ENCODE measurements at places on chromosomes 13 and 19.

- H3K27ac ChIP-seq: no peak overlapping the region
- no peak for DNase-seq
- no peaks in the 10 kb centered on the region for H3K36me3 ChIP-seq
- H3K27me3 ChIP-seq: no peaks in the 10 kb centered on the region
Observed at GRCh38 chr13:31957772-31958171, 73.8 kb upstream of the FRY start.

- H3K36me3 ChIP-seq: no peaks in the 10 kb centered on the region
- no peaks in the 10 kb centered on the region for H3K27me3 ChIP-seq
- no peaks in the 10 kb centered on the region for H3K4me1 ChIP-seq
- DNase-seq: no peak
- H3K27ac ChIP-seq: no peak overlapping the region
- H3K4me3 ChIP-seq: no peak overlapping the region
Observed at GRCh38 chr13:77345150-77345780, 18.4 kb upstream of the MYCBP2 start.

DNA sequence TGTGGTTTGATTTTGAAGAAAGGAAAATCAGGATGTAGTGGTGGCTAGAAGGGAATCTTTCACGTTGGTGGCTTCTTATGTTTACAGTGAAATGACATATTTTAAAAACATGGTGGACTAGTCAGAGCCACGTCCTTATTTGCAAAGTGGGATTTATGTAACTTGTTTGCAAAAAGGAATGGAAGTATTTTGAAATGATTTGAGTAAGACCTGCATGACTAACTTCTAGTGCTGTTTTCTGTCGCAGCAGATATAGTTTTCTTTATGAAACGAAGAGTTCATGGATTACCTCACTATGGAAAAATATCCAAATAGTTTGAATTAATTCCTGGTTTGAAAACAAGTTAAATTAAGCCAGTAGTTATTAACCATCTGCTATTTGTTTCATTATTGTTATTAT, 476.5 kb downstream of the MYO16 start:
- H3K4me1 ChIP-seq: peaks cover 6% of the 10 kb centered on the region
- H3K27ac ChIP-seq: no peak overlapping the region
- no peaks in the 10 kb centered on the region for H3K36me3 ChIP-seq

- H3K36me3 ChIP-seq: no peaks in the 10 kb centered on the region
- no peak overlapping the region for H3K27ac ChIP-seq
- peaks cover 13% of the 10 kb centered on the region for H3K4me1 ChIP-seq
Observed at GRCh38 chr19:40398417-40399131, 8.6 kb upstream of the HIPK4 start.

DNA sequence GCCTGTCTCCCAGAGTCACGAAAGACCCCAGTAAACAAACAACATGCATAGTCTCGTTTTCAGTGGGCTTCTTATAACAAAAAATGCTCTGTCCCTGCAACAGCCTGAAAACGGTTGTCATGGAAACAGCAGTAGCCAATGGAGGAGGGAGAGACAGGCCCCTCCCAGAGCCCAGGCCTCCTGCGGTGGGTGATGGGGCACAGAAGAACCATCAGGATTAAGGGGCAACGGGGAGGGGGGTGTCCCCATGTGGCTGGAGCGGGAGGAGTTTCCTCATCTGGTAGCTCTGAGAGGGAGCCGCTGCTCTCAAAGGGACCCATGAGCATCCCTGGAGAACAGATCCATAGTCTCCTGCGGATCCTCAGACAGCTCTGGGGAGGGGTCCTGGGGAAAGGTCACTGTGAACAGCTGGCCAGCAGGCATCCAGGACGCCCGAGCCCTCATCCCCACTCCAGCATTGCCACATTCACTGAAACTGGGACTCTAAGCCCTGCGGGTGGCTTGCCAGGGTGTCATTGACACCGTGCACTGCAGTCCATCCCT, 37.5 kb upstream of the PNMA8B start:
- peaks cover 23% of the 10 kb centered on the region for H3K27me3 ChIP-seq
- no peak overlapping the region for H3K4me3 ChIP-seq
- no peak for DNase-seq
- peaks cover 16% of the 10 kb centered on the region for H3K4me1 ChIP-seq
- no peak overlapping the region for H3K27ac ChIP-seq
- no peaks in the 10 kb centered on the region for H3K36me3 ChIP-seq

DNA sequence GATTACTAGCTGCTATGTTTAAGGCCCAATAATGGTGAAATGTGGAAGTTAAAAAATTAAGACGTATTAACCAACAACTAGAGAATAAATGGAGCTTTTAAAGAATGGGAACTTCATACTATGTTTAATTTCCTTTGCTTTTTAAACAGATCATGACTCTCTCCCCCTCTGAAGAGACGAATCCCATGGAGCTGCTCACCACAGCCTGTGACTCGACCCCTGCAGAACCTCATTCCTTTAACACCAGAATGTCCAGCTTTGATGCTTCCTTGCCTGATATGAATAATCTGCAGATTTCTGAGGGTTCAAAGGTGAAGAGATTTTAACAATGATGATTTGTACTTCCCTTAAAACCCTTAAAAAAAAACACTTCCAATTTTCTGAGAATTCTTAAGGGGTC, 53.0 kb downstream of the ZAR1L start:
- peak; percentile 18 for DNase-seq
- no peaks in the 10 kb centered on the region for H3K27me3 ChIP-seq
- H3K27ac ChIP-seq: peak overlapping the region; percentile 56
- H3K36me3 ChIP-seq: no peaks in the 10 kb centered on the region

DNA sequence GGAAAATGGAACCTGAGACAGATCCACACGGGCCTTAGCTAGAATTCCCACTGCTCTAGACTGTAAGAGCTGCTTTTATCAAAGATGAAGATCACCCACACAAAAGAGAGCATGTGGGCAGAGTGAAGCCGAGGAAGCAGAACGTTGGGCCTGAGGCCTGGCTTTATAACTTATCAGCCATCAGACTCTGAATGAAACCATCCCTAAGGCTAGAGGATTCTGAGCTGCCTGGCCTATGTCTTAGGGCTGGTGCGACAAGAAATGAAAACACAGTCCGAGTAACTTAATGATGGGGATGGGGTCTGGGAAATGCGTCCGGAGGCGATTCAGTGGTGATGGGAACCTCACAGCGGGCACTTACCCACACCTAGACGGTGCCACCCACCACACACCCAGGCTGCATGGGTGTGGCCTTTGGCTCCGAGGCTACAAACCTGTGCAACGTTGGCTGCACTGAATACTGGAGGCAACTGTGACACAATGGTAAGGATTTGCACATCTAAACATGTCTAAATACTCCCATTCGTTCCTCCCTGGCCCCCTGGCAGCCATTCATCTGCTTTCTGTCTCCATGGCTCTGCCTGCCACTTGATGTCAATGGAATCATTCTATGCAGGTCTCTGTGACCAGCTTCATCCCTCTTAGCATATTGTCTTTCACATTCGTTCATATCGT, 62.0 kb downstream of the SLC15A1 start:
- DNase-seq: no peak
- no peaks in the 10 kb centered on the region for H3K4me1 ChIP-seq
- H3K36me3 ChIP-seq: no peaks in the 10 kb centered on the region

DNA sequence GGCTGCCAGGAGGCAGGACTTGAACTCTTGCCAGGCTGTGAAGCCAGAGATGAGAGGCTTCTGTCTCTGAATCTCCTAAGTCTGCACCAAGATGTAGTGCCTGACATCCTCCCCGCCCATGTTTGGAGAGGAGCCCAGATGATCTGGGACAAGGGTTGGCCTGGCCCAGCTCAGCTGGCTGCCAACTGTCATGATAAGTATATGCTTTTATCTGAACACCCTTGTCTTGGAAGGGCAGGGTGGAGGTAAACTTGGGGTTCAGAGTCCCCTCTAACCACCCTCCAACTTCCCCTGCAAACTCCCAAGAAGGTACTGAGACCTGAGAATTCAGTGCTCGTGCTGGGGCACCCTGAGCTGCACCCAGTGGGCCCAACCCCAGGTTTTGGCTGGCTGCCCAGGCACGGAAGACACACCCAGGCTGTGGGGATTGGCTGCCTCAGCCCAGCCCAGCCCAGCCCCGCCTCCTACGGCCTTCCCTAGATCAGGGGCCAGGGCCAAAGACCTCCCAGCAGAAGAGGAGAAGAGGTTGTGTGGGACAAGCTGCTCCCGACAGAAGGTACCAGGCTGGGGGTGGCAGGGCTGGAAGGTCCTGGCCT, at the start of gene CYP4F12:
TSS of gene CYP4F12 (plus strand) at position 508 of the 596 bp plus-strand sequence. CDS start 443 bp downstream, outside the sequence.
- no peak within 1 kb of the TSS for H3K27ac ChIP-seq
- peaks cover 1% of the 10 kb centered on the region for H3K27me3 ChIP-seq
- peak; percentile 4 for DNase-seq
- H3K4me3 ChIP-seq: no peak within 1 kb of the TSS
- no peaks in the 10 kb centered on the region for H3K4me1 ChIP-seq

DNA sequence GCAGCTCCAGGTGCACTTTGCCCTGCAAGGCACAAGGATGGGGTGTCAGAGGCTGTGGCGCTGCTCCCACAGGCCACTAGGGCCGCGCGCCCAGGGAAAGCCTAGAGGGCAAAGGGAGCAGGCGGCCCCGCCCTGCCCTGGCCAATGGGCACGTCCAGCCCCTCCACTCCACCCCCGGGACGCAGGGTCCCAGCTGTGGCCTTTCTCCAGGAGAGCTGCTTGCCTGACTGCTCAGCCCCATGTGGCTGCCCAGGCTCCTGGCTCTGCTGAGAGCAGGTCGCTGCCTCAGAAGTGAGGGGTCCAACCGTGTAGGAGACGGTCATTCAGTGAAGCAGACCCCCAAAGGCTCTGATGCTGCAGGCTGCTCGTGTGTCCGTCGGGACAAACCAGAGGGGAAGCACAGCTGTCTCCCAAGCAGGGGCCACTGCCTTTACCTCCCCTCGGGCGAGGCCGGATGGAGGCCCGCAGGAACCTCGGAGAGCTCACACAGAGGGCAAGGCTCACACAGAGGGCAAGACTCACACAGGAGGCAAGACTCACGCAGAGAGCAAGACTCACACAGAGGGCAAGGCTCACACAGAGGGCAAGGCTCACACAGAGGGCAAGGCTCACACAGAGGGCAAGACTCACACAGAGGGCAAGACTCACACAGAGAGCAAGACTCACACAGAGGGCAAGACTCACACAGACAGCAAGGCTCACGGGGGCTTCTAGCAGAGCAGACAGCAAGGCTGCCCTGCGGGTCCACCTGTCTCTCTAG, 56.2 kb upstream of the C13orf46 start:
- peaks cover 44% of the 10 kb centered on the region for H3K4me1 ChIP-seq
- no peak overlapping the region for H3K4me3 ChIP-seq
- no peak for DNase-seq
- H3K36me3 ChIP-seq: peaks cover 43% of the 10 kb centered on the region

- peaks cover 2% of the 10 kb centered on the region for H3K27me3 ChIP-seq
- peak overlapping the region; percentile 83 for H3K4me3 ChIP-seq
- peaks cover 36% of the 10 kb centered on the region for H3K36me3 ChIP-seq
Observed at GRCh38 chr19:37251308-37252229, 33.6 kb downstream of the ZNF383 start.

DNA sequence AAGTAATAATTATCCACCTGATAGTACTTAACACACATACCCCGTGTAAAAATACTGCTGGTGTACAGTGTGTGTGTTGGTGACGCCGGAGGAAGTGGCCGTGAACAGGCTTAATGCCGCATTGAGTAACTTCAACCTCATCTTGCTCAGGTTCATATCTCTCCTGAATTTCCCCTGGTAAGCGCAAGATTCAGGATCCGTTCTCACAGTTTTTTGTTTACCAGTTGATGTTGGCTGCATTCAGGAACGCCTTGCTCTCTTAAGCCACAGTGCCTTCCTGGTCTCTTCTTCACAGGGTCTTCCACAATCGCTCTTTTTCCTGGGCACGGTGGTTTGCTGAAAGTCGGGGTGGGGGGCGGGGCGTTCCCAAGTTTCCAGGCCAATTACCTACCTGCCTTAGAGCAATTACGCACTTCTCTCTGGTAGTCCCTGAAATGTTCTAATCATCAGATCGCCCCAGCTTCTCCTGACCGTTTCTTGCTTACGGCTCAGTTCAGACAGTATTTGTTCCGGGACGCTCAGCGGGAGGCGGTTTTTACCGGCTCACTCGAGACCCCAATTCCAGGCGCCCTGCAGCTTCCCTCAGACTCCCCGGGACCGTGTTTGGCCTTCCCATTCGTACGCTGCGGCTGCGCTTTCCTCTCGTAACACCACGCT, 706 bp upstream of the DNAJC3 start:
- peaks cover 54% of the 10 kb centered on the region for H3K4me1 ChIP-seq
- H3K36me3 ChIP-seq: peaks cover 5% of the 10 kb centered on the region
- peak overlapping the region; percentile 97 for H3K27ac ChIP-seq
- DNase-seq: peak; percentile 0
- no peaks in the 10 kb centered on the region for H3K27me3 ChIP-seq
- peak overlapping the region; percentile 99 for H3K4me3 ChIP-seq

DNA sequence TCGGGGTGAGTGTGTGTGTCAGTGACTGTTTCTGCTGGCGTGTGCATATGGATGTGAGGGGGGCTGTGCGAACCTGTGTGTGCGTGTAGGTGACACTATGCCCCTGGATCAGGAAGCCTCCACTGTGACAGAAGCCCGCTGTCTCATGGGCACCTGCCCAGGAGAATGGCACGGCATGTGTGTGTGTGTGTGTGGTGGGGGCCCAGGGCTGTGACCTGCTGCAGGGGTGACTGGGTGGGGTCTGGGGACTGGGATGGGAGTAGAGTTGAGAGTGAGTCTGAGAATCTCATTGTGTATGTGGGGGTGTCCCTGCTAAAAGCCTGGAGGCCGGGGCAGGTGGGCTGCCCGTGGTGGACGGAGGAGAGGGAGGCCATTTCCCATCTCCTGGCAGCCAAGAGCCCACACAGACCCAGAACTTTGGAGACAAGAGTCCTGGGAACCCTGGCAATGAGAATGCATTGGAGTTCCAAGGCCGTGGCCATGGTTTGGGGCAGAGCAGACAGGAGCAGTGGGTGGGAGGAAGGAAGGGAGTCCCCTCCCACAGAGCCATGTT, 6.4 kb upstream of the TPM4 start:
- no peaks in the 10 kb centered on the region for H3K27me3 ChIP-seq
- no peak overlapping the region for H3K4me3 ChIP-seq
- H3K4me1 ChIP-seq: peaks cover 14% of the 10 kb centered on the region
- DNase-seq: no peak
- no peaks in the 10 kb centered on the region for H3K36me3 ChIP-seq

GRCh38 chr13:23579896-23580683, 9.9 kb downstream of the TNFRSF19 start:
- H3K27me3 ChIP-seq: no peaks in the 10 kb centered on the region
- peak overlapping the region; percentile 77 for H3K27ac ChIP-seq
- H3K36me3 ChIP-seq: no peaks in the 10 kb centered on the region
- DNase-seq: no peak
- peak overlapping the region; percentile 88 for H3K4me3 ChIP-seq

All from HFFc6 (cell line).